ENCODE measurements at places on chromosomes 1 and 21.
A peak's percentile ranks its signal among the peaks of the same experiment; 100 is the strongest.

DNA sequence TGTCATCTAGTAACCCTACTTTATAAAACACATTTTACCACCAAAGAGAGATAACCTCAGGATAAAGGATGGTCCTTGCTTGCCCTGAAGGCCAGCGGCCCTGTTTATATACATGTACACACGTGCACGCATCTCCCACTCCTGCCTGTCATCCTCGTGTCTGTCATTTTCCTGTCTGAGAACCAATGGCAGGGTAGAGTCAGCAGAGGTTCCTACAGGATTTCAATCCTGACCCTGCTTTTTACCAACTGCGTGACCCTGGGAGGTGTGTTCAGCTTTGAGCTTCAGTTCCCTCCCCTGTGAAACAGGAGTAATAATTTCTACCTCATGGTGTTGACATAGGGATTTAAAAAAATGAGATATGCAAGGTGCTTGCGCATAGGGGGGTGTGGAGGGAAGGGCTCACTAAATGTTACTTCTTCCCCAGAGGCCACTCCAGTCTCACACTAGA lies 12.3 kb upstream of the RASSF5 start:
- DNase-seq = no peak

DNA sequence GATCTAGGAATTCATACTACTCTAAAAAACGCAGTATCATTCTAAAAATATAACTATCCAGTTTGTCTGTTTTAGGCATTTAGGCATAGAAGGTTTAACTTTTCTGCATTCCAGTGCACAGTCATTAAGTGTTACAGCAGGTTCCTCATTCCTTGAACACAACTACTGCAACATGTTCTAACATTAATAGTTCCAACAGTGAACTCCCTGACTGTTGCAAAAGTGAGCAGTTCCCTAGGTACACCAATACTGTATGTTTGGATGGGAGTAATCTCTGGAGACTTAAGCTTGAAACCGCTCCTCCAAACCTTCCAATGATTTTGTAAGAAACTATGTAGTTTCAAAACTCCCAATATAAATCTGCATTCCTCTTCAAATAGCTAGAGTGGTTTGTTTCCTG lies 46.2 kb downstream of the UCHL5 start:
- no peak for DNase-seq

GRCh38 chr1:215156232-215156631 lies 73.7 kb downstream of the KCNK2 start:
- DNase-seq = no peak

DNA sequence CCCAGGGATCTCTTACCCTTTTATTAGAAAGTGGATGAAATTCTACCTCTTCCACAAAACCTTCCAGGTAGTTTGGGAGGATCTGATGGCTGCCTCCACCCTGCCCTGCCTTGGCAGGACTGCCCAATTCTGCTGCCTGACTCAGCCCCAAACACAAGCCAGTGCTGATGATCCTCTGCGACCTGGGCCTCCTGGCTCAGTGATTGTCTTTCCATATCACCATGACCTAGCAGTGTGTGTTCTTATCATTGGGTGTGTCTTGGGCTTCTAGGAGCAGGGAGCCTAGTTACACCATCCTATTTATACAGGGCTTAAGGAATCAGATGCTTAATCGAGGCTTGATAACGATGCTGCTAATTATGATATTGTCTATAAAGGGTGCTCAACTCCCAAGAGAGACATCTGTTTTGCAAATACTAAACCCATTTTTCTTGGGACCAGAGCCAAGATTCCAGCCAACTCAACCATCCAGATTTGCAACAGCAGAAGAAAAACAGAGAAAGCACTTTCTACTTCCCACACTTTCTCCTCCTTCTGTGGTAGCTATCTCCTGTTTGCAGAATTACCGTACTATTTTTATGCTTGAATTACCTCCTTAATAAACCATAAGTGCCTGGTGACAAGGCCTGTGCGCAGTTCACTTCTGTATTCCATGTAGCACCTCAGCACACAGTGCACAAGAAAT lies 36.5 kb upstream of the KIF21B start:
- DNase-seq = no peak

DNA sequence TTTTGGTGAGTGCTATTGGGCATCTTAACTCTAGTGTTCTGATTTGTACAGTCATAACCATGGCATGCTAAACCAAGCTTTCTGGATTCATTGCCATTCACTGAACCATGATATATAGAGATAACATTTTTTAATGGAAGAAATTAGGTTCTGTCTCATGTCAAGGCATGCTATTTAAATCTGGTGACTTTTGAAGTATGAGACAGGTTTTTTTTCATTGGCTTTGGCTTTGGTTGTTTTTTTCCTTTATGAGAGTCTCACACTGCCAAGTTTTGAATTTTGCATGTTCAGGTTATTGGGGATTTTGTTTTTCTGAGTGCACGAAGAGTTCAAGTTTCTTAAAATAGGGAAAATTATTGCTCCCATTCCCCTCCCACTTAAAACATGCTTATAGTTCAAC lies 141.3 kb upstream of the ADAMTS5 start:
- no peak for DNase-seq

- no peak for DNase-seq
These were observed 74.0 kb upstream of the ZBTB18 start for GRCh38 chr1:243977094-243977493.

- no peak for DNase-seq
These were observed 36.9 kb downstream of the FBXO2 start for GRCh38 chr1:11617314-11617713.

DNA sequence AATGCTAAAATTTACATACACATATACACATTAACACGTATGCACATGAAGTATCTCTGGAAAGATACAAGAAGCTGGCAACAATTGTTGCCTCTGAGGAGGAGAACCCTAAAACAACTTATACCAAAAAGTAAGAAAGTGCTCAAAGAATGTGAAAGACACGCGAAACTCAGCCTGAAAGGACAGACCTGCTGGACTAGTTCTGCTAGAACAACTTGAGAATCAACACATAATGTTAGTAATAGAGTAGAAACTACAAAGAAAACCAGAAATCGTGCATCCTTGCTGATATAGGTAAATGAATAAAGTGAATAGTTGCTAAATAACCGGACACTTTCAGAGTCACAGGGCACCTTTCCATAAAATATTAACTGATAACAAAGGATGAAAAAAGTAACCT lies 242.5 kb downstream of the RERE start:
- DNase-seq = no peak

DNA sequence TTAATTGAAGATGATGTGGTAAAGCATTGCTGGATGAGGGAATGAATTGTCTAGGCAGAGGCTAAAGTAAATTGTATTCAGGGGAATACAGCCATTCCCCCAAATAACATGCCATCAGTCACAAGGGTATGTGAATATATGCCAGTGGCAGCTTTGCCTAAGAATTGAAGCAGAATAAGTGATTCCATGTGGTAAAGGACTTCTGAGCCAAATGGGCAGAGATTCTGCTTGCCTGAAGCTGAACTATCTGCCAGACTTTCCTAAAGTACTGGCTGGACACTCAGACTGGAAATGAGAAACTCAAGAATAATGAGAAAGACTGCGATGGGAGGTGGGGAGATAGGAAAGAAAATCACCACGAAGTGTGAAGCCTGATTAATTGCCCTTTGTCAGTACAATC lies 2.4 kb downstream of the LIX1L start:
- no peak for DNase-seq

DNA sequence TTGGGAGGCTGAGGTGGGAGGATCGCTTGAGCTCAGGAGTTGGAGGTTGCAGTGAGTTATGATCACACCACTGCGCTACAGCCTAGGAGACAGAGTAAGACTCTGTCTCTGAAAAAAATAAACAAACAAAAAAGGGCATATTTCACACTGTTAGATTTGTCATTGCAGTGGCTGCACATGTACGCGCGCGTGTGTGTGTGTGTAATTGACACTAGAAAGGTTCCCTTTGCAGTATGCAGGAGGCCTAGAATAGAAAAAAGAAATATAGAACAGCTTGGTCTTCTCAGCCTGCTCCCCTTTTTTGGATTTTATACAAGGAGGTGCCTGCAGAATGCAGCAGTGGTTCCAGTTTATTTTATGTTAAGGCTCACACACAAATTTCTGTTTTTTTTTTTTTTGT lies 8.6 kb downstream of the MACO1 start:
- DNase-seq = no peak

GRCh38 chr1:209190591-209191261 lies 392.8 kb upstream of the CAMK1G start:
- DNase-seq = peak; percentile 50

Measured in KBM-7 (cell line).